Nephron progenitor cell (in vitro differentiated cells): ENCODE measurements at places on chromosomes 5 and 9.
A peak's percentile ranks its signal among the peaks of the same experiment; 100 is the strongest.

- no peak overlapping the region for H3K4me3 ChIP-seq
Observed at GRCh38 chr9:91256235-91256634, 105.5 kb downstream of the AUH start.

GRCh38 chr5:137498736-137499505 is at the start of gene SPOCK1:
Gene SPOCK1, minus strand, starts transcription at chr5:137499326.
- peak; percentile 91 for DNase-seq
- peak within 1 kb of the TSS; percentile 73 for H3K4me3 ChIP-seq
- H3K27me3 ChIP-seq = peaks cover 42% of the 10 kb centered on the region

- no peak for DNase-seq
- no peaks in the 10 kb centered on the region for H3K27me3 ChIP-seq
- H3K27ac ChIP-seq = no peak overlapping the region
- H3K4me1 ChIP-seq = no peaks in the 10 kb centered on the region
Observed at GRCh38 chr5:20368571-20369517, 380.8 kb upstream of the CDH18 start.

- peaks cover 10% of the 10 kb centered on the region for H3K4me1 ChIP-seq
- no peak overlapping the region for H3K27ac ChIP-seq
- DNase-seq = no peak
- H3K4me3 ChIP-seq = no peak overlapping the region
- peaks cover 7% of the 10 kb centered on the region for H3K27me3 ChIP-seq
Observed at GRCh38 chr9:37621273-37622121, 29.1 kb upstream of the TOMM5 start.

GRCh38 chr5:91164424-91164823 is 218.7 kb downstream of the ARRDC3 start:
- DNase-seq = no peak
- H3K27ac ChIP-seq = no peak overlapping the region
- H3K4me3 ChIP-seq = no peak overlapping the region
- no peaks in the 10 kb centered on the region for H3K27me3 ChIP-seq

DNA sequence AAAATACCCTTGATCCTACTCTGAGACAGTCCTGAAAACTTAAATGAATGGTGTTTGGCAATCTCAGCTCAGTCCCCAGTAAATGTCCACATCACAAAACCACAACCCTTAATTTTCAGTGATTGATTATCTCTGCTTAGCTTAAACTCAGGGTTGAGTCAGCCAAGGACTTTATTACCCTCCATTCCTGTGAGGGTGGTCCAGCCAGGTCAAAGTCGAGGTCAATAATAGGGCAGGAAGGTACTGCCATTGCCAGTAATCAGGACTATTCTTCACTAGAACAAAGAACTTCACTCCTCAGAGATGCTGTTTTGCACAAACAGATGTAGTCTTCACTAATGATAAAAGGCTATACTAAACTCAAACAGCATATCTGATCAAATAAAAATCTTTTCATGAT is 499.4 kb downstream of the ISL1 start:
- DNase-seq = peak; percentile 42
- H3K27ac ChIP-seq = no peak overlapping the region
- H3K36me3 ChIP-seq = no peaks in the 10 kb centered on the region
- peaks cover 11% of the 10 kb centered on the region for H3K27me3 ChIP-seq
